Cortex of kidney (tissue), 1 donor: ENCODE measurements at places on chromosomes 1 and 21.

DNA sequence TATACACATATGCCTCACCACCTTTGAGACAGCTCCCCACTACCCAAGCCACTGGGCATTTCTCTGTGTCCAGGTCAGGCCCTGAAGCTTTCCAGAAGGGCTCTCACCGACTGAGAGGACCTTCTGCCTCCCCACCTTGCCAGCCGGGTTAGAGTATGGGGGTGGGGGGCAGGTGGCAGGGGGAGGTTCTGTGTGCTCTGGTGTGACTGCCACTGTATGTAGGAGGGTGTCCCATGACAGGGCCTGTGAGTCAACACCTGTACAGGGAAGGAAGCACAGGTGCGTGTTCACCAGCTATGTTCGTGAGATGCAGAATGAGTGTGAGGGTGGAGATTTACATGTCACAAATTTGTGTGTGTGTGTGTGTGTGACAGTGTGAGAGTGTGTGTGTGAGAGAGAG, 7.0 kb downstream of the AHDC1 start:
- DNase-seq = no peak

DNA sequence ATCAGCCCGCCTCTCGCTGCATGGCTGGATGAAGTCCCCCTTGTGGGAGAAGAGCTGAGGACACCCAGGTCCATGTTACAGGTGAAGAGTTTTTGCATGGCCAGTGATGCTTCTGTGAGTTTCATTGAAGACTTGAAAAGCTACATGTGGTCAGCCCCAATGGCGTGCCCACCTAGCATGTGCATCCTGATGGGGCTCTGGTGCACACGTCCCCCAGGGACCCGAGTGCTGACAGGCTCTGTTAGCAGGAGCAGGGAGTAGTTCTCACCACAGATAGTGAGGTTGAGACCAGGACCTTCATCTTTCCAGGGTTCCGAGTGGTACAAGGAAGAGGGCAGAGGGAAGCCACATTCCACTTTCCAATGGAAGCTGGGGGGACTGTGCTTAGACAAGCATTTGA, 184.8 kb upstream of the C1orf174 start:
- no peak for DNase-seq

GRCh38 chr1:193791746-193792145, 605.3 kb upstream of the B3GALT2 start:
- DNase-seq = no peak

GRCh38 chr1:228804173-228804572, 68.9 kb downstream of the RHOU start:
- DNase-seq = no peak

DNA sequence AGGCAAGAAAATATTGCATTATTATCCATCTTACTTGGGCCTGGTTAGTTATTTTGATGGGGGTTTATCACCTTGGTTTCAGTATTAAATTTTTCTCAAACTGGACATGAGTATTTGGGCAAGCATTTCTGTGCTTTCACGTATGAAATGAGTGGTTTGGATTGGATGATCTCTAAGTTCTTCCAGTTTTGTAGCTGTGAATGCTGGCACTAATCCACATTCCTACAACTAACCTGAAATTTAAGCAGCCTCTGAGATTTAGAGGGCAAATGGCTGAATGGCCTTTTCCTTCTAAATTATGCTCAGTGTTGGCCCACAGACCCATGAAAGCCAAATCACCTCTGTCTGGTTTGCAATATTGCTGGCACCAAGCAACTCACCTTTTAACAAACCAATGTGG, 475.0 kb upstream of the B3GALT2 start:
- DNase-seq = no peak

DNA sequence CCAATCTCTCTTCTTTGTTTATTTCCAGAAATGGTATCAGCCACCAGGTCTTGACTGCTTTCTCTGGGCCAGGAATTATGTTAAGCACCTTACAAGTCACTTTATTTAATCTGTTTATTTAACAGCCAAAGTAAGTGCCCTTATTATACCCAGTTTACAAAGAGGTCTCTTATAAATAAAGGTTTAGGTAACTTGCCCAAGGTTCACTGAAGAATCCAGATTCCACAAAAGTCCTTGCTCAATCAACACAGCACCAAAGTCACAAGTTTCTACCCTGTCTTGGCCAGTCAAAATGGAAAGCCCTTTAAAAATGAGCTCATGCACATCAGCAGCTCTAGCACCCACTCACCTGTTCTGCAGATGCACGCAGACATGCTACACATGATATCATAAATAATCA, 28.0 kb upstream of the ATP1A1 start:
- no peak for DNase-seq

- no peak for DNase-seq
Observed at GRCh38 chr1:12592496-12592895, 25.5 kb downstream of the DHRS3 start.

DNA sequence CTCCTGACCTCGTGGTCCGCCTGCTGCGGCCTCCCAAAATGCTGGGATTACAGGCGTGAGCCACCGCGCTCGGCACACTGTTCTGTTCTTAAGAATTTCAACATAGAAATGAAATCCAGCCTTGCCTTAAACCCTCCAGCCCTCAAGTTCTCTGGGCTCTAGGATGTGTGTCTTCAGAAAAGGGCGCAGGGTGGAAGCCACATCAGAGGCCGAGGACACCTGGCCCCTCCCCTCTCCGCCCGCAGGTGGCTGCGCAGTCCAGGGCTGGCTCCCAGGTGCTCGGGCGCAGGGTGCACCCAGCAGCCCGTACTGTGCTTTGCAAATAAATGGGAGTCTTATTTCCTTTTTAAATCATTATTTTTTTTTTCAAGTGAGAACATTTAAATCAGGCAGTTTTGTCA, 2.0 kb upstream of the C1orf174 start:
- no peak for DNase-seq

- no peak for DNase-seq
Observed at GRCh38 chr21:40043423-40043822, 176.2 kb downstream of the PCP4 start.

GRCh38 chr1:160376525-160377131, 9.8 kb downstream of the NHLH1 start:
- no peak for DNase-seq

- no peak for DNase-seq
Observed at GRCh38 chr1:25654109-25654660, 37.6 kb downstream of the MAN1C1 start.

DNA sequence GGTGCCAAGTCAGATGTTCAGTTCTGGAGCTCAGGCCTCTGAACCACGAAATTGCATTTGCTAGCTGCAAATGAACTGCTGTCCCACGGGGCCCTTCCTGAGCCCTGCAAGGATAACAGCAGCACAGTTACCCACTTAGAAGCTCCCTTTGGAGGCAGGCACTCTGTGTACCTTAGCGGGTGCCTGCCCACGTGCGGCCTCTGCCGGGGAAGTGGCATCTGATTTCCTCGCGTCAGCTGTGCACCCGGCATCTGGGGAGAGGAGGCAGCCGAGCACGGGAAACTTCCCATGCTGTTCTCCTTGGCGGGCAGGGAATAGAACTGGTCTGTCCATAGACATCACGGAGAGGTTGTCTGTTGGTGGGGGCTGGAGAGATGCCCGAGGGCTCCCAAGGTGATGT, 148.0 kb upstream of the C1orf174 start:
- no peak for DNase-seq

- no peak for DNase-seq
Observed at GRCh38 chr1:72697410-72697809, 415.1 kb upstream of the NEGR1 start.

GRCh38 chr21:38621132-38621531, 122.9 kb upstream of the ERG start:
- no peak for DNase-seq

DNA sequence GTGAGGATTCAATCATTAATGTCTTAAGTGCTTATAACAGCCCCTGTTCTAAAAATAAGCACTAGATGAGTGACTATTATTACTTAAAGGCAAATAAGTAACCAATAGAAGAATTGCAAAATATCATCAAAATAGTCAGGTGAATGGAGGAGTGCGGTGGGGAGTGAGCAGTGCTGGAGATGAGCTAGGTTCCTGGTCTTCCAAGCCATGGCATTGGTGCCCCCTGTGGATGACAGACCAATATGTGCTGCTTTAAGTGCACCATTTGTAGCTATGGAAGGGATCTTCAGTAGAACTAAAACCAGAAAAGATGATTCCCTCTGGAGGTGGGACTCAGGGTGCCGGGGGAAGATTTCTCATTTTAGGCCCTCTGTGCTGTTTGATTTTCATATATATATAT, 46.1 kb upstream of the SLC30A1 start:
- DNase-seq = no peak

- no peak for DNase-seq
Observed at GRCh38 chr1:21320410-21321108, 30.3 kb upstream of the ECE1 start.

GRCh38 chr1:231534703-231535159, 6.3 kb downstream of the TSNAX start:
- no peak for DNase-seq

DNA sequence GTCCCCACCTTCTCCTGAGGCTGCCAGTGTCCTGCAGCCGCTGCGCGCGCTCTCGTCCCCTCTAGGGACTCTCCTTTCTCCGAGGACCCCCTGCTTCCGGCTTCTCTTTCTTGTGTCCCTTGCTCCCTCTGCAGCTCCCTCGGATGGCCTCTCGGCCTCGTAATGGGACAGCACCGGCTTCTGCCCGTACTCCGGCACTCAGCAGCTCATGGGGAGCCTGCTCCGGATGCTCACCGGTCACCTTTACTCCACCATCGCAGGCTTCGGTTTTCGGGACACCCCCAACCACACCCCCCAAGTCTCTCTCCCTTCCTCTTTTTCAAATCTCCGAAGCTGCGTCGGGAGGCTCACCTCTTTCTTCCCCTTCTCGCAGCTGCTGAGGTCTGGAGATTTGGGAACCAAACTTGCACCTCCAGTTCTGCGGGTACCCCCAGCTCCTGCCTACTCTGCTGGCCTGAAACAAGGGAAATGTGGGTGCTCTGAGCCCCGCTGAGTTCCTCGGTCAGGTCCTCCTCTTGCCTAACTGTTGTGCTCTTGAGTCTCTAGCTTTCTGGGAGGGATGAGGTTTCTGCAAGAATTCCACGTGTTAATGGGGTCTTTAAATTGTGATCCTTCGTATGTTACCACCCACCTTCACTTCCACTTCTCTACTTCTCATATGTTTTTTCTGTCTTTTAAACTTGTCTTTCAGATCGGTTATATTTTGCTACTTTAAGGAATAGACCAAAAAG, 930 bp downstream of the CDC14A start:
- DNase-seq = no peak

DNA sequence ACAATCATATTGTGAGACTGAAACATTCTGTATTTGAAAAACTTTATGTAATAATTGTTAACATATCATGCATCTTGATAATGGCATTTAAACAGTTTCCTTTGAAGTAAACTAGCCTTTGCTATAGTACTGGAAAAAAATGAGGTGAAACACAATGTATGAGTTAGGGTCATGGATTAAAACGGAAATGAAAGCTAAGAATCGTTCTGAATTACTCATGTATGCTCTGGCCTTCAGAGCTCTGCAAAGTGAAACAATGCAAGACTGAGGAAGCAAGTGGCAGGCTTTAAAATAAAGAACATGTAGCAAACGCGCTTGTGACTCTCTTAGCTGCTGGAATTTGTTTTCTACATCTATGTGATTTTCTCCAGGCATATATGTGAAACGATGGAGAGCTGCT, 317.1 kb downstream of the DPYD start:
- DNase-seq = no peak

DNA sequence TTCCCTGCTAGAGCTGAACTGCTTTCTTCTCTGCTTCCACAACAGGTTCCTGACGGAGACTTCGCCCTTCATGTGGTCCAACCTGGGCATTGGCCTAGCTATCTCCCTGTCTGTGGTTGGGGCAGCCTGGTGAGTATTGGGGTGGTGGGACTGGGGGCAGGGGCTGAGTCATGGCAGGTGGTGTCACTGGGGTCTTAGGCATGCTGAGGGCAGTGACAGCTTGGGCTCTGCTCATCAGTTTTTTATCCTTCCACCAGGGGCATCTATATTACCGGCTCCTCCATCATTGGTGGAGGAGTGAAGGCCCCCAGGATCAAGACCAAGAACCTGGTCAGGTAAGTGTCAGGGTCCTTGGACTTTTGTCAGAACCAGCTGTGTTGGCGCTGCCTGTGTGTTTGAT, 1.3 kb downstream of the ATP6V0B start:
- DNase-seq = no peak

DNA sequence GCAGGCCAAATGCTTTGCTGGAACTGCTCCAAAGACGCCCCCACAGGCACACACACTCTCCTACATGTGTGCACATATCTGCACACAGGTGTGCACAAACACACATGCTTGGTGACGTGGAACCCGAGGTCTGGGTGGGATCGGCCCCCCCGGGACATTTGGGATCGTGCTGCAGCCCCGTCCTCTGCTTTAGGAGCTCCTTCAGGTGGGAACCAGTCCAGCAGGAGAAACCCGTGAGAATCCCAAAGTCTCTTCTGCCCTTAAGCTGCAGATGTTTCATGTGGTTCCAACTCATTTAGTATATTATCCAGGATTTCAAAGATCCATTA, 38.6 kb downstream of the UBE2G2 start:
- DNase-seq = no peak

- no peak for DNase-seq
Observed at GRCh38 chr1:152646656-152647055, 16.5 kb upstream of the LCE2D start.

GRCh38 chr1:19764848-19765247, 34.9 kb downstream of the TMCO4 start:
- DNase-seq = no peak

GRCh38 chr21:43340491-43341377, 86.2 kb downstream of the SIK1 start:
- DNase-seq = no peak

DNA sequence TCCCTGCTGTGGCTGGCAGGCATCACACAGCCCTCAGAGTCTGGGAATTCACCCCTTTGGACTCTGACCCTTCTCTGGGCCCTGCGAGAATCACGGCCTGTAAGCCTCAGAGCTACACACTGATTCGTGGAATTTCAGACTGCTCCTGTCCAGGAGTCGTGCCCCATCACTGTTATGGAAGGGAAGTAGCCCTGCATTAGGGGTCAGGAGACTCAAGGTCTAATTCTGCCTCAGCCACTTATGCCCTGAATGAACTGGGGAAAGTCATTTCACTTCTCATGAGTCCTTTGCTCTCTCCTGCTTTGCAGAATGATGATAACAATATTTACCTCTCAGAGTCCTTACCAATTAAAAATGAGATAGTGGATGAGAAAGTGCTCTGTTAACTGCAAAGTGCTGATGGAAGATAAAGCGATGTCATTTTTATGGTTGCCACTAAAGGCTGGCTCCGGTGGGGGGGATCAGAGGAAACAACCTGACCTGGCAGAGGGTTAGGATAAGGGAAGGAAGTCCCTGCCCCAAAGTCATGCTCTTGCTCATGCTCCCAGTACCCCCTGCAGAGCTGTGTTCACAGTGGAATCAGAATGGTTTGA, 148.6 kb upstream of the CD34 start:
- no peak for DNase-seq

DNA sequence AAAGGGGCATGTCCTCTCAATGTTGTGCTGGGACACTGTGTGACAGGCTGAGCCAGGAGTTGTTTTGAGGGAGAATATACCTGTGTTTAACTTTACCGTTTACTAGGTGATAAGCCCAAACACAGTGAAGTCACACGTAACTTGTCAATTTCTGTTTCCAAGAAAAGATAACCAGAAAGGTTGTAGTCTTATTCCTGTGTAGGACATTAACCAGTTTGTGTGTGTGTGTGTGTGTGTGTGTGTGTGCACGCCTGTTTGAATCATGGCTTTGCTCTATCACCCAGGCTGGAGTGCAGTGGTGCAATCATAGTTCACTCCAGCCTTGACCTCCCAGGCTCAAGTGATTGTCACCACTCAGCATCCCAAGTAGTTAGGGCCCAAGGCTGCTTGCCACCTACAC, 83.6 kb downstream of the MRPS6 start:
- no peak for DNase-seq
